Activated naive CD4-positive, alpha-beta T cell (primary cell): ENCODE measurements at places on chromosomes 2 and 18.

- no peak for DNase-seq
Measured at GRCh38 chr2:119333360-119333759, 33.3 kb downstream of the C2orf76 start.

DNA sequence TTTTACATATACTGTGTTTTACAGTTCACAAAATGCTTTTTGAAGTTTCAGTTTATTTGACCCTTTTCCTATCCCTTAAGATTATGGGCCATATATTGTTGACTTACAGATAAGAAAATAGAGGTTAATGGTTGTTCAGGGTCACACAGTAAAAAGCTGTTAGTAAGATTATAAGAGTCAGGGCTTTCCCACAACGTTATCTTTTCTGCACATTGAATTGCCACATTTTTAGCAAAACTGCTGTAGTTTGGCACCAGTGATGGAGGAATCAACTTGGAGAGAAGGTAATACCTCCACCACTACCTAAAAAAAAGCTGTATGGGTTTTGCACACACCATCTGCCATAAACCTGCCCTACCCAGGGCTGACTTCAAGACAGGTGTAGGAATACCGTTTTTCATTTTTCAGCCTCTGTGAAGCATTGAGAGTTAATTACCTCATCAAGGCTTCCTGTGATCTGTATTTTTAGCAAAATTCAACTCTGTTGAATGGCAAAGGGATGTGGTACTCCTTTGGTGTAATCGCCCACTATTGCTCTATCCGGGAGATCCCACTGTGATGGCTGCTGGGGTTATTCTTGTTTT is 5.0 kb downstream of the SOWAHC start:
- DNase-seq, result no peak

DNA sequence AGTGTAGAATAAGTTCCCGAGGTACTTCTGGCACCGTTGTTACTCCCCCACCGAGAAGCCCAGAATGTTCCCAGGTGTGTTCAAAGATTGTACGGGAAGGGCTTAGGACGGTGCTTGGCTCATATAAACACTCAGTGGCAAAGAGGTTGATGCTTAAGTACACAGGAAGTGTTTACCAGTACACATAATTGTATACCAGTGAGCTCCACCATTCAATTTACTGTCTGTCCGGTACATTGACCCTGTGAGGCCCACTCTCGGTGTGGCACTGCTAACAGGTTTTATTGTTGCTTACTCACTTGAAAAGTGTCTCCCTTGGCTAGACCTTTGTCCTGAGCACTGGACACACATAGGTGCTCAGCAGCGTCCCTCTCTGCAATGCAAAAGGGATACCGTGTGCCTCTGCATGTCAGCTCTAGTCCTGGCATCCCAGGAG is 191.0 kb downstream of the NEDD4L start:
- no peak for DNase-seq

GRCh38 chr2:74201596-74201995 is 3.2 kb downstream of the MTHFD2 start:
- DNase-seq, result no peak

DNA sequence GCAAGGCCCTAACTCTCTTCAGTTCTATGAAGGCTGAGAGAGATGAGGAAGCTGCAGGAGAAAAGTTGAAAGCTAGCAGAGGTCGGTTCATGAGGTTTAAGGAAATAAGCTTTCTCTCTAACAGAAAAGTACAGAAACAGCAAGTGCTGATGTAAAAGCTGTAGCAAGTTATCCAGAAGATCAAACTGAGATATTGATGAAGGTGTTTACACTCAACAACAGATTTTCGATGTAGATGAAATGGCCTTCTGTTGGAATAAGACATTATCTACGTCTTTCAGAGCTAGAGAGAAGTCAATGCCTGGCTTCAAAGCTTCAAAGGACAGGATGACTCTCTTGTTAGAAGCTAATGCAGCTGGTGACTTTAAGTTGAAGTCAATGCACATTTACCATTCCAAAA is 87.4 kb downstream of the PDCL3 start:
- no peak for DNase-seq

- DNase-seq, result no peak
Measured at GRCh38 chr18:55430026-55430425, 158.0 kb downstream of the TCF4 start.

- DNase-seq, result no peak
Measured at GRCh38 chr2:65046633-65047407, 9.4 kb upstream of the CEP68 start.

DNA sequence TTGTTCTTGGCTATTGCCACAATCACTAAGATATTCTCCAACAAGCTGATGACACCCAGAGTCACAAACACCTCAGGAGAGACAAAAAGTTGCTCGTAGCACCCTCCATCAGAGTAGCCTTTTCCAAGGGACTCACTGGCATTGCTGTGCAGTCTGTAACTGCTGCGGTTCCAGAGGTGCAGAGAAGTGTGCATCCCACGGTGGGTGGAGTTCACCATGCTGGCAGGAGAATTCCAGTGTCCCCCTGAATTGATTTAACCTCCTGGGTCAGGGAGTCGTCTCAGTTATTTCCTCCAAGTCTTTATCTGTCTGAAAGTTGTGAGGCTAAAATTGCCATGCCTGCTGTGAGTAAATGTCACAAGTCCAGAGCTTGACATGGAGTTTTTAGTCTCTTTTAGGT is 443 bp downstream of the MC4R start:
- no peak for DNase-seq

GRCh38 chr18:33924576-33924975 is 300.1 kb downstream of the NOL4 start:
- no peak for DNase-seq

DNA sequence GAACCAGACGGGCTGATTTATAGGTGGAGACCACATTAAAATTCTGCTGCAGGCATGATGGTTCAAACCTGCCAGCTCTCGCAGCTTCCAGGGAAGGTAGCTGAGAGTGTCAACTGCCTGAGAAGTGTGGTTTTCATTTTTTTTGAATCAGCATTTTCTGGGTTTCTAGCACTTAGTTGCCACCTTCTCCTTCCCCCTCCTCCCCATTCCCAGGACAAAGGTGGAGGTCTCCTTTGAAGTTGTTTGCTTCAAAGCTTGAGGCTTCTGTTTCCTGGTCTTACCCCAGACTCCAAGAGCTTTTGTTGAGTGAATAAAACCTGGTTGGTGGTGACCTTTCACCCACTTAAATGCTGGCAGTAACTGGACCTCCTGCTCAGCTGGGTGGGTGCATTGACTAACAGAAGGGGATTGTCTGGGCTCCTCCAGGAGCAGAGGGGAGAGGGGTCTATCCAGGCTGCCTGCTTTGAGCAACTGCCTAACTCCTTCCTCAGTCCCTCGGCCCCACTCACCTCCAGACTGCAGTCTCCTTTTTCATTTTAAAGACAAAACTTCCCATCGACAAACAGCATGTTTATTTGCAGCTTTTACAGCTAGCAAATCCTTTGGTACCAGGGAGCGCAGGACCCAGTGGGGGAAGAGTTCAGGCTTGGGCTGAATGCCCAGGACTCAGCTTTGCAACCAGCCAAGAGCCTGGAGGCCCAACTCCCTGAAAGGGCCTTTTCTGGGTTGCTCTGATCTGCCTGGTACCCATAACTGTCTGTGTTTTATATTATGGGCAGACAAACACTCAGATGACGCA is 3.5 kb downstream of the RHOB start:
- DNase-seq, result no peak
